ENCODE measurements at places on chromosomes 2 and 18. TPM values are rescaled to one million over a fixed set of nuclear protein-coding genes. Genes with fewer than 3 reads are reported as not detected.

The NGEF gene
- total RNA-seq: 1.5 TPM

The RNF152 gene
- 1.7 TPM for total RNA-seq

The ANKRD30BL gene
- not detected for total RNA-seq

The DCC gene
- not detected for total RNA-seq

The TGIF1 gene
- total RNA-seq: 36.0 TPM

The TNFRSF11A gene
- total RNA-seq: 1.8 TPM

All from gastrocnemius medialis (tissue), 4 donors.